ENCODE measurements at places on chromosomes 3 and 15. TPM values are rescaled to one million over a fixed set of nuclear protein-coding genes. Genes with fewer than 3 reads are reported as not detected.

ZMYND10 gene
- not detected for polyA plus RNA-seq

CD200R1 gene
- polyA plus RNA-seq, result 0.92 TPM

APOD gene
- polyA plus RNA-seq, result 8.1 TPM

SLC25A26 gene
- polyA plus RNA-seq, result 19.8 TPM

ETFA gene
- 258 TPM for polyA plus RNA-seq

INO80 gene
- 7.2 TPM for polyA plus RNA-seq
